ENCODE measurements at places on chromosomes 3 and 15.

DNA sequence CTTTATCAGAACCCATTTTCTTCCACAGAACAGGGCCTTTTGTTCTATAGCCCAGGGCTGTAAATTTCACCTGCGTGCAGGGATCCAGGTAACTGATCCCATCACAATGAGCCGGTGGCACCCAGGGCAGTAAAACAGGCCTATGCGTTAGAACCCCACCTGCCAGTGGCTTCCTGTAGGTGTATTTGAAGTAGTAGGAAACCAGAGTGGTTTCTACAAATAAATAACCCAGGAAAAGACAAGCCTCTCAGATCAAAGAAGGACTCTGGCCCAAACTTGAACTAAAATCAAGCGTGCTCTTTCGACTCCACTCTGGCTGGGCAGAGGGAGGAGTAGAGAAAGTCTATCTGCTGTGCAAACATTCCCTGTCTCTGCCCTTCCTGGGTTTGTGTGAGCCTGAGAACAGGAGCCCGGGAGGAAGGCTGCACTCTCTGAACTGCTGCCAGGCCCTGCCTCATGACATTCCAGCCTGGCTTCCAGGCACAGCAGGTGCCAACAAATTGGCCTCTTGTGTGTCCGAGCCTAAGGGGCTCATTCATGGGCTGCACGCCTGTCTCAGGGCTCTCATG, 77.7 kb downstream of the CEMIP start:
- no peak for DNase-seq

DNA sequence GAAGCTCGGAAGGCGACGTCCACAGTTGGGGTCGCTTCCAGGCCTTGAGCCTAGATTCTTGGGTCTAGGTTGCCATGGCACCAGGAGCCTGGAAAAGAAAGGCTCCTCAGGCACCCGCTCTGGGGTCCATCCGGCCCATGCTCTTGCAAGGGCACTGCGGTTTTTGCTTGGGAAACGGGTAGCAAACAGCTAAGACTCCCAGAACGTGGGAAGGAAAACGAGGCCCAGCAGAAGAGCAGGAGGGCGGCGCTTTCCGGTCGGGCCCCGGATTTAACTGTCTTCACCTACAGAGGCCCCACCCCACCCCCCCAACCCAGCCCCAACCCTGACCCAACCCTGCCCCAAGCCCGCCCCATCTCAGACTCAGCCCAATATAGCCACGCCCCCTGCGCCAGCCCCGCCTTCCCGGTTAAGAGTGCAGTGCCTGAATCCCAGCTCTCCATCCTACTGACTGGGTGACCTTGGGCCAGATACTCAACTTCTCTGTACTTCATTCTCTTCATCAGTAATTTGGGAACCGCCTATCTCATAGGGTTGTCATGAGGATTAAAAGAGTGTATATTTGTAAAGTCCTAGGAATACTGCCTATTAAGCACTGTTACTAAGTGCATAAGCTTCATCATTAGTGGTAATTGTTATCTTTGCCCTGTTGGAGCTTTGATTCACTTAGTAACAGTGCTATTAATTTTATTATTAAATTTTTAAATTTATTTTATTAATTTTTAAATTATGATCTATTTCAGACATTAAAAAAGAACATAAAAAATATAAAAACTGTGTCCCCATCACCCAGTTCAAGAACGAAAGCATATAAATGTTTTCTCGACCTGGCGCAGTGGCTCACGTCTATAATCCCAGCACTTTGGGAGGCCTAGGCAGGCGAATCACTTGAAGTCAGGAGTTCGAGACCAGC, 28.4 kb upstream of the SMAD6 start:
- no peak for DNase-seq

GRCh38 chr3:53300826-53301225, 45.0 kb upstream of the TKT start:
- no peak for DNase-seq

DNA sequence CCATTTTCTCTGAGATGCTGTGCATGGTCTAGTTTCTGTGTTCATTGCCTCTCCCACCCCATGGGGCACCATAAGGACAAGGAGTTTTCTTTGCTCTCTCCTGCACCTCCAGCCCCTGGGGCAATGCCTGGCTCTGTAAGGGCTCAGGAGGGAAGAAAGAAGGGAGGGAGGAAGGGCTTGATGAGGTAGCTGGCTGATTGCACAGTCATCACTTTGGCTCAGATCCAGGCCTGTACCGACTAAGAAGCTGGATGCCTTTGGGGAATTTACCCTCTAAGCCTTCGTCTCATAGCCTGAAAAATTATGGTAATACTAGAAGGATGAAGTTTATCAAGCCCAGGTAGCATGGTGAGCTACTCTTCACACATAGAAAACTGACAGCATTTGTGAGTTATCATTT, 382.9 kb downstream of the GABRG3 start:
- DNase-seq = no peak

DNA sequence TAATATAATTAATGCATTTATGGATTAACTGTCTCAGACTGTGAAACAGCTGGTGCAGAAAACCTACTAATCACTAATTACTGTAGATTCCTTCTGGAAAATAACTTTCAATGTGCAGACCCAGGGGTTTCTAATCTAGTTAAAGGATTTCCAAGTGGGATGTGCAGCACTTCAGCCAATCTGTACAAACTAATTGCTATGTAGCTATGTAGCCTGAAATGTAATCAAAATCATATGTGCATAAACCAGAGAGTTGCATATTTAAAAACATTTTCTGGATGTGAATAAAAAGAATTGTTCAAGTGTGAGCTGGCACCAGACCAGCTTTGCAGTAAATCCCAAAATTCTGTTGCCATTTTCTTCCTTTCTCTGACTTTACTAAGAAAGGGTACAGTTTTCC, 127.5 kb upstream of the CD96 start:
- DNase-seq = no peak

GRCh38 chr3:52314489-52314888, 1.6 kb upstream of the DNAH1 start:
- DNase-seq = no peak

DNA sequence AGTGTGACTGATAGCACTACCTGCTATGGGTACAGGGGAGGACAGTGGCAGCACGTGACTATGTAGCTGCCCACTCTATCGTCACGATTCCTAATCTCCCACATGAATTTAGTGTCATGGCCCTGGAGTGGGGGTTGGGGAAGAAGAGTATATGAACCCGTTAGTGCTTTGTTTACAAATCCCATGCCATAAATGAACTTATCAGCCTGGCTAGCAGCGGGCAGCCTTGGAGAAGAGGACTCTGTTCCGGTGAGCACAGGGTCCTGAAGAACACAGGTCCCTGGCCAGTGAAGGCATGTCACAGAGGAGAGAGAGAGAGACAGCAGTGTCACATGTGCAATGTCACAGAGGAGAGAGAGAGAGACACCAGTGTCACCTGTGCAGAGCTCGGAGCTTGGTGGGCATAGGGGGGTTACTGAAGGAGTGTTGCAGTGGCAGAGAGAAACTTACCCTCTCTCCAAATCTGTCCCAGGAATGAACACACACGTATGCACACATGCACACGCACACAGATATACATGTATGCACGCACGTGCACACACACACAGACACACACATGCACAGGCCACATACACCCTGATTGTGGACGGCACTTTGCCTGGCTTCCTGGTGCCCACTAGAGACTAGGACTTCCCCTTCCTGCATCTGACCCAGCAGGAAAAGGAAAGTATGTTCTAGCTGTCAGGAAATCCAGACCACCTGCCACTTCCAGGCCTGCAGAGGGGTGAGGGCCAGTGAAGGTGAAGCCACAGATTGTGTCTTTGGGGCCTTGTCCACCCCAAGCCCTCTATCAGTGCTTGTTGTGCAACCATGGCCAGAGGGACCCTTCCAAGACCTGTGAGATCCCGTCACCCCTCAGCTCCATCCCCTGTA, 26.3 kb downstream of the ITGA11 start:
- no peak for DNase-seq

- DNase-seq = no peak
Measured at GRCh38 chr3:171088496-171088895, 62.0 kb upstream of the SLC2A2 start.
